Cortex of kidney (tissue), 1 donor: ENCODE measurements at places on chromosomes 12 and 14.

- DNase-seq, result no peak
Observed at GRCh38 chr12:47097276-47097896, 17.6 kb upstream of the AMIGO2 start.

GRCh38 chr12:54479421-54479820 lies 6.0 kb upstream of the GTSF1 start:
- no peak for DNase-seq

DNA sequence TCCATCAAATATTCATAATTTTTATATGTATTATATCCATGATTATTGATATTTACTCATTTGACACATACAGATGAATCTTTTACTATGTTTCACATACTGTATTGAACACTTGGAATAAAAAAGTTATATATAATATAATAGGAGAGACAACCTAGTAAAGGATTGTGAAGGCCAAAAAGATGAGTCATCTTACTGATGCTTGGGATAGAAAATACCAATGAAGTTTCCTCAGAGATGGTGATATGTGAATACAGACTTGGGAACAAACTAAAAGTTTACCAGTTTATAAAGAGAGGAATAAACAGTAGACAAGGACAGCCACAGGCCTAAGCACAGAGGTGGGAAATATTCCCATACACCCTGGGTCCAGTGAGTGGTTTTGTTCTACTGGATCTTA lies 743.9 kb upstream of the FLRT2 start:
- no peak for DNase-seq

DNA sequence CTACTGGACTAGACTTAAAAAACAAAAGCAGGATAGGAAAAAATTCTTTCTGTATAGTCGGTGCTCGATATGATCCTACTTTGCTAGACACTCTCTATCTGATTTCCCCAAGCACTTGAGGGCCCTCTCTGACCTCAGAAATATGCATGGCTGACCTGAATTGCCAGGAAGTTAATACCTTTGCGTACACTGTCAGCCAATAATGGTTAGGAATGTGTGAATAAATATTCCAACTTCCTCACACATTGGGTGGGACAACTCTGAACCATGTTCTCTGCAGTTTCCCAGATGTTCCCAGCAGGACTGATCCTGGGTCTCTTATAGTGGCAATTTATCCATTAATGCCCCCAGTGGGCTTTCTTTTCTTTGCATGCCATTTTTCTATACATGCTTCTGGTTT lies 20.5 kb upstream of the RPL10L start:
- no peak for DNase-seq

DNA sequence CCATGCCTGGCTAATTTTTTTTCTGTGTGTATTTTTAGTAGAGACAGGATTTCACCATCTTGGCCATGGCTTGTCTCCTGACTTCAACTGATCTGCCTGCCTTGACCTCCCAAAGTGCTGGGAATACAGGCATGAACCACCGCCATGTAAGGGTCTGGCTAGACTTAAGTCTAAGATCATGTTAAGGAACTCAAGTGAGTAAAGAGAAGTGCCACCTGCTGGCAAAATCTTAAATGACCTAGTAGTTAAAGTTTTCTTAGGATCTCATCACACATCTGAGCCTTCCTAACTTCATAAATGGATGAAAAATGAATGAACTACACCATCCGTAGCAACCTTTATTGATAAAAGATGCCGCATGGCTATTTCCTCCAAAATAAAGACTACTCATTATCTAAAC lies 1.7 kb upstream of the C12orf56 start:
- DNase-seq, result no peak

DNA sequence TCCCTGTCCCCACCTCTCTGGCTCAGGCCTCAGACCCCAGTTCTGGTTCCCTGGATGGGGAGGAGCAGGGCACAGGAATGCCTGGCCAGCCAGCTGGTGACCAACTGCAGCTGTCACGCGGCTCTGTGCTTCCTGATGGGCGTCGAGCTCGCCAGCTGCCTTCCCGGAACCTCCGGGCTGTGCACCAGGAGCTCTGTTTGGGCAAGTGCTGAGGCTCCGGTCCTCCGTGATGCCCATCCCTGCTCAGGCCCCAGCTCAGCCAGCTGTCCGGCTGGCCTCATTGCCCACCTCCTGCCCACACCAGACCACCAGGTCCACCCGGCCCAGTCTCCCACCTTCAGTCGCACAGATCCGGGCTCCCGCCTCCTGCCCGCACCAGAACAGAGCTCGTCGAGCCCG lies 4.8 kb downstream of the IFFO1 start:
- no peak for DNase-seq

DNA sequence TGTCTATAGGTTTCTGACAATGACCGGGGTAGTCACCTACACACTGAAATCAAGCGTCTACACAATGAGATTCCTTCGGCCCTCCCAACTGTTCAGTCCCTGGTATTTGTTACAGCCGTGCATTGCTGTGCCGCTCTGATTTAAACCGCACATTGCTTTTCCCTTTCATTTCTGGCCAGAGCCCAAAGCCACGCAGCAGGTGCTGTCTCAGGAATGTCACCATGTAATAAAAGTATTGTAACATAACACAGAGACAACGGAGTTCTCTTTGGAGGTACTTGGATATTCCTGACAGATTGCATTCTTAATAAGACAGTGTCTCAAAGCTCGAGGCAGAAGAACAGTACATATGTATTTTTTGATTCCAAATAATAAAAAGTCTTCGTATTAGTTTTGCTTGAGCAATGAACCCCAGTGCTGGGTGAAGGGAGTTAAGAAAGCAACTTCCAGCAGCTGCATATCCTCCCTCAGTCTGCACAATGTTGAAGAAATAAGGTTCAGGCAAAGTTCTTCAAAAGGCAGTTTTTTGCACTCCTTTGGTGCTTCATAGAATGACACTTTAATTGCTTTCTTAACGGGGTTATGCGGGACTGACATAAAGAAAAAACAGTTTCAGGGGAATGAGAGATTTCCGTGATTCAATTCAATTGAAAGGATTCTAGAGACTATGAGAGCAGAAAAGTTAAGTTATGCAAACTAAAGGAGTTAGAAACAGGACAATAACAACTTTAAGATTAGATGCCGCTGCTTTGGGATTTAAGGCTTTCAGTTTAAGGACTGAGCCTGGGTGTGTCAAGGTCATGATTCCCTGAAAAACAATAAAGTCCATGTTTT lies 288.7 kb upstream of the FLRT2 start:
- DNase-seq, result no peak

DNA sequence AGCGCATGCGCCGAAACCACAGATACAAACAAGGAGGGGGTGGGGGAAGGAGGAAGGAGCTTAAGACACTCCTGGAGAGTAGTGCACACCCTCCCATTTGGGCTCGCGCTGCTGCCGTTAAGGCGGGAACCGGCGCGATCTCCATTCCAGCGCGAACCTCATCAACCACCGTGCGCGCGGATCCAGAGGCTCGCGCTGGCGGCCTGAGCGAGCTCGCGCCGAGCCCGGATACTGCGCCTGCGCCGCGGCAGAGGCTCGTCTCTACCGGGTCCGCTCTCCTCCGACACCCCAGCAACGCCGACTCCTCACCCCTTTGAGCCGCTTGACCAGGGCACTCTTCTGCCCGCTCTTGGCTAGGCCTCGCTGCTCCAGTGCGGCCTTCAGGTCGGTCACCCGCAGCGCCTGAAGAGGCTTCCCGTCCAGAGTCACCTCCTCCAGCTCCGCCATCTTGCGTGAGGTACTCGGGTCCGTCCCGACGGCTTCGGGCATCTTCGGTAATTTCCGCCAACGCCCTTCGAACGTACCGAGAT lies at the start of gene ACIN1:
ACIN1 (minus strand) TSS at position 471 of the 530 bp plus-strand sequence; CDS start at position 447, 24 bp downstream.
- DNase-seq, result no peak

DNA sequence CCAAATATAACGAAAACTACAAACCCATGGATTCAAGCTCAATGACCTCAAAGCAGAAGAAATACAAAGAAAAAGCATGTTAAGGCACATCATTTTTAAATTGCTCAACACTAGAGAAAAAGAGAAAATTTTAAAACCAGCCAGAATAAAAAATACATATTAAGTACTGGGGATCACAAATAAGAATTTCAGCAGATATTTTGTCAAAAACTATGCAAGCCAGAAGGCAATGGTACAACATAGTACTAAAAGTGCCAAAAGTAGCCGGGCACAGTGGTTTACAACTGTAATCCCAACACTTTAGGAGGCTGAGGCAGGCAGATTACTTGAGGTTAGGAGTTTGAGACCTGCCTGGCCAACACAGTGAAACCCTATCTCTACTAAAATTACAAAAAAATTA lies 10.2 kb downstream of the SGPP1 start:
- no peak for DNase-seq

GRCh38 chr12:111275308-111275707 lies 93.6 kb downstream of the PHETA1 start:
- DNase-seq, result no peak

DNA sequence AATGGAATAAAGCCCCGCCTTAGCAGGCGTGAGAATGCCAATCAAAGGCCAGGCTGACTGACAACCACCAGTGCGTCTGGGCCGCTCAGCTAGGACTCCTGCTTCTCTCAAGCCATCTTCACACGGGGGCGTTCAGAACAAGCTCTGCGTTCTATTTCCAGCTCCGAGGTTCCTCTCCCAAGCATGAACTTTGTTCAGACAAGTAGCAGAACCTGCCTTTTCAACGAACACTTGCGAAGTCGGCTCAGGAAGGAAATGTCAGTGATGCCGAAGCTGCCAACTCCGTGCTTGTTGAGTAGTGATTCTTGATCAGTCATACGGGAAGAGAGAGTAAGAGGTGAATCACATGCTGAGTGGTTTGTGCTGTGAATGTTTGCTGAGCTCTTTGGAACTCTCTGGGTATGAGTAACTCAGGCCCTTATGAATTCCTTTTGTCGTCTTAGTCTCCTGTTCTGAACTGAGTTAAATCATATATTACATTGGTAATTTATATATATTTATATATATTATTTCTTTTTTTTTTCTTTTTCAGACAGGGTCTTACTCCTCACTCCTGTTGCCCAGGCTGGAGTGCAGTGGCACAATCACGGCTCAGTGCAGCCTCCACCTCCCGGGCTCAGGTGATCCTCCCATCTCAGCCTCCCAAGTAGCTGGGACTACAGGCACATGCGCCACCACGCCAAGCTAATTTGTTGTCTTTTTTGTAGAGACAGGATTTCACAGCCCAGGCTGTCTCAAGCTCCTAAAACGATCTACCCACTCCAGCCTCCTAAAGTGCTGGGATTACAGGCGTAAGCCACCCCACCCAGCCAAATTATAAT lies 29.4 kb upstream of the BCL7A start:
- DNase-seq, result no peak

DNA sequence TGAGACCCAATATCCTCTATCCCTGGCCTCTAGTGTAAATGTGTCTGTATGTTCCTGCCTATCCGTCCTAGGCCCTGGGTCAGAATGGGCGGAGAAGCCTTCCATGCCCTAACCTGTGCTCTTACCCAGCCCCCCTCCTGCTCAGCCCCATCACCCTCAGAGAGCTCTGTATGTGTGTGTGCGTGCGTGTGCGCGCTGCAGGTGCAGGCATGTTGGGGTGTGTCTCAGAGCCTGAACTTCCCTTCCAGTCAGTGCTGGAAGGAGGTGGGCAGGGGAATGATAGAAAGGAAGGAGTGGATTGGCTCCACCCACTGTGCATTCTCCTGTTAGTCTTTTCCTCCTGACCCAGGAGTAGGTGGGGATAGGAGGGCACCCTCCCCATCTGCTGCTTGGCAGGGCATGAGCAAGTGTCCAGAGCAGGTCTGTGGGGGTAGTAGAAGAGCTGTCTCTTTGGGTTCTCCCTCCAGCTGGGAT lies 7.2 kb downstream of the NAB2 start:
- DNase-seq, result no peak

GRCh38 chr12:110141389-110141788 lies 17.2 kb downstream of the IFT81 start:
- no peak for DNase-seq

GRCh38 chr14:34496679-34497513 lies 34.9 kb upstream of the SPTSSA start:
- no peak for DNase-seq

DNA sequence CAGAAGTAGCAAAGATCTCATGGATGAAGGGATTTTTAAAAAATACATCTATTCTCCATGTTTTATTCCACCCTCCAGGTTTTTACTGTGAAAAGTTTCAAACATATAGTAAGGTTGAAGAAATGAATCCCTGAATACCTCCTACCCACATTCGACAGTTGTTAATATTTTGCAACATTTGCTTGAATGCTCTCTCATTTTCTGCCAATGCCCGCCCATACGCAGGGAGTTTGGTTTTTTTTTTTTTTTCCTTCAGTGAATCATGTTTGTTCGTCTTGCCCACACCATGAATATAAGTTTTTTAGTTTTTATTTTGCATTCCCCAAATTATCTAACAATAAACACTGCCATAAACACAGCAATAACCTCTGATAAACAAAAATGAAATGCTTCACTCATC lies 82.9 kb downstream of the MAP1LC3B2 start:
- no peak for DNase-seq

DNA sequence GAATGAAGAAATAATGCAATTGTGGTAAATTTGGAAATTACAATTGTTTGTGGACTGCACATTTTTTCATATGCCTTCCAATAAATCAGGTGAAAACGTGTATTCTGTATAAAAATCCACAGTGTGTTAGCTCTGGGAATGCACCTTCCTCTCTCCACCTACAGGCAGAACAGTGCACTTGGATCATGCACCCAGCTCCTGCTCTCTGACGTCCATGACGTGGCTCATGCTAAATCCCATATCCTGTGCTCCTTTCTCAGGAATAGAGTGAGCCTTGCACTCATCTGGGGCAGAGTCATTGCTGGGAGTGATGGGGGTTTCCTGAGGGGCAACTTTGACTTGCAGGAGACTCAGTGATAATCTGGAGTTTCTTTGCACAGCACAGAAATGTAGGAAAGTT lies 1282.1 kb downstream of the TMEM121 start:
- no peak for DNase-seq

DNA sequence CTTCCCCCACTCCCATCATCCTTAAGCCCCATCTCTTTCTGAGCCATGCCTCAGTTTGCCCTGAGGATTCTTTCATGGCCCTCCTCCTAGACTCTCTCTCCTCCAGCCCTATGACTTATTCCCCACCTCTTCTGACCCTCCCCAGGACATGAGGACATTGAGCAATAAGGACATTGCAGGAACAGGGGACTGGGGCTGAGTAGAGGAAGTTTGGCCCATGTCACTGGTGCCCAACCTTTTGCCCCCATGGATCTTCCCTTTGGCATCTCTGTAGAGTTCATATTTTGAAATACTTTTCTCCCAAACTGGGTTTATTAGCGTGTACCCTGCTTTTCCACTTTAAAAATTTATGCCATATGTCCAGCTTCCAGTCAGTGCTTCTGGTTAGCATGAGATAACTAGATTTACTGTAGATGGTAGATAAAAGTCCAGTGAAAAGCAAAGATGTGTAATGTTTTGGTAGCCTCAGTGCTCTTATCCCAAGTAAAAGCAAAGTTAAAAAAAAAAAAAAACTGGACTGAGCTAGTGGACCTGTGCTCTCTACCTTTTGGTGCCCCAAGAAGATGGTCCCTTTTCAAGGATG lies 6.1 kb upstream of the LRP1-AS start:
- DNase-seq, result no peak
